ENCODE measurements at places on chromosomes 1 and 21.

- DNase-seq: no peak
Observed at GRCh38 chr1:79777481-79778219, 771.1 kb upstream of the ADGRL4 start.

DNA sequence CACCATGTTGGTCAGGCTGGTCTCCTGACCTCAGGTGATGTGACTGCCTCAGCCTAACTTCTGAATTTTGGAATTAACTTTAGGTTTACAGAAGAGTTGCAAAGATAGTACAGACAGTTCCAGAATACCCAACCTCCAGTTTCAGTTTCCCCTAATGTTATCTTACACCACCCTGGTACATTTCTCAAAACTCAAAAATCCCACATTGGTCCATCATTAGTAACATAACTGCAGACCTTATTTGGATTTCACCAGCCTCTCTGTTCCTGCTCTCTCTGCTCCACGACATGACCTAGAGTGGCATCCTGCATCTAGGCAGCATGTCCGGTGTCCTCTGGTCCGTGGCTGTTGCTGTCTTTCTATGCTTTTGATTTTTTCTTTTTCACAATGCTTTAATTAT lies 5.0 kb upstream of the ZC3H12A start:
- DNase-seq: no peak

DNA sequence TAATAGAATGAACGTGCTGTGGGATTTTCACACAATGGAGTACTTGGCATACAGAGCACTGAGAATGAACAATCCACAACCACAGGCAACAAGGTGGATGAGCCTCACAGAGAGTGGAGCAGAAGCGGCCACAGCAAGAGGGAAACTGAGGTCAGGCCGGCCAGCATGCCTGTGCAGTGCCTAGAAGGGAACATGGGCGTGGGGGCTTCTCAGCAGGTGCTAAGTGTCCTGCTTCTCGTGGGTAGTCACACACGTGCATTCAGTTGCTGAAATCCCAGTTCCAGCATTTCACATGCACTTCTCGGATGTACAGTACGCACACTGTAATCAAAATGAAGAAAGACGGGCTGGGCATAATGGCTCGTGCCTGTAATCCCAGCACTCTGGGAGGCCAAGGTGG lies 33.1 kb downstream of the WDR4 start:
- DNase-seq: no peak

GRCh38 chr21:9735421-9735961 lies 785.9 kb upstream of the TPTE start:
- no peak for DNase-seq

DNA sequence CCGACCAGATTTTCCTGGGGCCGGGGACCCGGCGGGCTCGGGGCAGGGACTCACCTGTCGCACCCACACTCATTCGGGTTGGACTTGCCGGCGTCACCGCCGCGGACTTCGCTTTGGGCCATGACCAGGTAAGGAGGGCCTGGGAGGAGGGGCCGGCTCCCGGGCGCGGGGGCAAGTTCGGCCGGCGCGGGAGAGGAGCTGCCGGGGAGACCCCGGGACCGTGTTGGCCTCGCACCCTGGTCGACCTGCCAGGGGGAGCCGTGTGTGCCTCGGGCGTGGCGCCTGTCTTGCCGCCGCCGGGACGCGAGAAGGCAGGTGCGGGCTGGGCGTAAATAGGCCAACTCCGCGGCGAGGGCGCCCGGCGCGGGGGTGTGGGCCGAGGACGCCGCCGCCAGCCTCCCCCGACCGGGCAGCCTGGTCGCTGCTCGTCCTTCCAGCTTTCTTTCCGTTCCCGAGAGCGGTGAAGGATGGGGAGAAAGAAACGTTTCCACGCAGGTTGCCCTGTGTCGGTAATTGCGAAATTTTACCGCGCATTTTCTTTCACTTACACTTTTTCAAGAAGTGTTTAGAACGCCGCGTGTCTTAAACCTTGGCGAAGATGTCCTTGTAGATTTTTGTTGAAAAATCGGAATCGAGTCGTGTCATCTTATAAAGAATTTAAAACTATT lies 558 bp downstream of the USP1 start:
- DNase-seq: peak; percentile 39

DNA sequence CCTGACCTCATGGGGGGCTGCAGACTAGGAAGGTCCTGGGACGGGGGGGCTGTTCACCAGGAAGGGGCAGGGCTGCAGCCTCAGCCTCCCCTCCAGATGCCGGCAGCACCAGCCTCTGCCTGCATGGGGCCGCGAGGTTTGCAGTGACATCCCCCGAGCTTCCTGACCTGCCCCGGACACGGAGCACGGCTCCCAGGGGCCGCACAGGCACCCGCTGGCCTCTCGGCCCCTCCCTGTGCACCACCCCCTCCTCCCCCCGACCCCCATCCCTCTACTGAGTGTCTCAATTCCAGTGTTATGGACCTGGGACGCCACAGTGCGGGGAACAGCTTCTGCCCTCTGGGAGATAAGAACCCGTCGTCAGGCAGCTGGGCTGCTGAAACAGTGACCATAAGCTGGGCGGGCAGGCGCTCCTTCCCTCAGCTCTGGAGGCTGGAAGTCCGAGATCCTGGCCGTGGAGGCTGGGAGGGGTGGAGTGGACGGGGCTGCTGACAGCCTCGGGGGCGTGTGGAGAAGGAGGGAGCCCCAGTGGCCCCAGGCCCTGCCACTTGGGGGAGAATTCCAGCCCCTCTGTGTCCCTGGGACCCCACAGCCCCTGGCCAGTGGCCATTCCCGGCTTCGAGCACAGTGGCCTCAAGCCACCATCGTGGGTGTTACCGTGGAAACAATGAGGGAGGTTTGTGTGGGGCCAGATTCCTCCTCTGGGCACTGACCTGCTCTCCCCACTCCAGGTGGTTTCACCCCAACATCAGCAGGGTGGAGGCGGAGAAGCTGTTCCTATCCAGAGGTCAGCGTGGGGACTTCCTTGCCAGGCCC lies 11.6 kb downstream of the RNF223 start:
- DNase-seq: no peak

- DNase-seq: peak; percentile 6
Observed at GRCh38 chr1:215497528-215497927, 69.6 kb upstream of the KCTD3 start.

GRCh38 chr1:208247696-208248095 lies 3.5 kb upstream of the PLXNA2 start:
- no peak for DNase-seq

GRCh38 chr1:36492491-36492890 lies 9.8 kb upstream of the CSF3R start:
- no peak for DNase-seq

DNA sequence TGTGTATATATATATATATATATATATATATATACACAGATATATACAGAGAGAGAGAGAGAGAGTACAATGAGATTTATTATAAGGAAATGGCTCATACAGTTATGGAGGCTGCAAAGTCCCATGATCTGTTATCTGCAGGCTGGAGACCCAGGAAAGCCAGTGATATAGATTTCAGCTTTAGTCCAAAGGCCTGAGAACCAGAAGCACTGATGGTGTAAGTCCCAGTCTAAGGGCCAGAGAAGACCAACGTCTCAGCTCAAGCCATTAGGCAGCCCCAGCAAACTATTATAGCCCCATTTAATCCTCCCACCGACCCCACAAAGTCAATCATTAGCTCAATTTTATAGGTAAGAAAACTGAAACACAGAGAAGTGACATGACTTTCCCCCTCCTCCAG lies 35.0 kb upstream of the HPDL start:
- no peak for DNase-seq

- DNase-seq: peak; percentile 53
Observed at GRCh38 chr1:234533975-234534876, 55.2 kb upstream of the TARBP1 start.

Data from NCI-H1417 (cell line).